ENCODE measurements at places on chromosomes 3 and 15.

- no peak for DNase-seq
Measured at GRCh38 chr3:188411750-188412149, 257.8 kb downstream of the LPP start.

- no peak for DNase-seq
Measured at GRCh38 chr3:67804578-67804977, 150.2 kb upstream of the SUCLG2 start.

DNA sequence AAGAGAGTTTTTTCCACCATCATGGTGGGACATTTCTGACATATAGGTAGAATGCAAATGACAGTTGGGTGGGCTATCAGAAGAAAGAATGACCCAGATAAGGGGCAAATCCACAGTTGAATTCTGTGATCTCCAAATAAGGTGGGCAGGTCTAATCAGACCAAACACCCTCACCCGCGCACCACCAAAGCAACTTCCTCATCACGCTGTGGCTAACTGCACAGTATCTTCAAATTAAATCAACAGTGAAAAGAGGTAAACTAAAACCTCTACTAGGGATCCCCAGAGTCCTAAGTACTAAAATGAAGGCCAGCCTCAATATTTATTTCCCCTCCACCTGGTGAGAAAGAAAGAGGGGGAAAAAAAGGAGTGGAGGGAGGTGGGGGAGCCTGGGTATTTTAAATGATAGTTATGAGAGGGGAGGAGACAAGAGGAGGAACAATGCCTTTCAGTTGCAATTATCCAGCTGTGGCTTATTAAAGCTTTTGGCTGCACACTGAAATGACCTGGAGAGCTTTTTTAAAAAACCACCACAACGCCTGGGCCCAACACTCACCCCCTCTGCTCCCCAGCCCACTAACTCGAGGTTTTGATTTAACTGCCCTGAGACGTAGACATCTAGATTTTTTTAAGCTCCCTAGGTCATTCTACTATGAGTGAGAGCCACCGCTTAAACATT, 61.0 kb downstream of the LRIG1 start:
- no peak for DNase-seq

DNA sequence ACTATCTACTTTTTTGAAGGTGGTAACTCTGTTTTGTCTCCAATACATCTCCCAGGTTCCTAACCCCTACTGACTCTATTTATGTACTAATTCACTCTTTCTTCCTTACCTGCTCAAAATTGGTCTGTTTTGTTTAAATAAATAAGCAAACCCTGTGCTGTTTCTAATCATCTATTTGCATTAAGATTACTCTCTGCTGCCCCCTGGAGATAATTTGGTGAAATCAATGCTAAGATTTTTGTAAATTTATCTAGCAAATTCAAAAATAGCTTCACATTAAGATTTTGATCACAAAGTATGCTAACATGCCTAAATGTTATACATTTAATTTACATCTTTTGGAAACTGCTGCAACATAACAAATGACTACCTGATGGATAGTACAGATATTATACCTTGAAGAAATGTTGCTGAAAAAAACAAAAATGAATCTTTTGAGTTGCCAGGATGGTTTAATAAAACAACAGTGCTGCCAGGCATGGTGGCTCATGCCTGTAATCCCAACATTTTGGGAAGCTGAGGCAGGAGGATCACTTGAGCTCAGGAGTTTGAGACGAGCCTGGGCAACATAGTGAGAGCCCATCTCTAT, 4.4 kb upstream of the CD200R1 start:
- DNase-seq: peak; percentile 56

- DNase-seq: no peak
Measured at GRCh38 chr3:24185738-24186384, 240.8 kb downstream of the NR1D2 start.

- no peak for DNase-seq
Measured at GRCh38 chr3:7973006-7973405, 528.6 kb upstream of the LMCD1 start.

- DNase-seq: no peak
Measured at GRCh38 chr15:70762469-70763119, 764 bp downstream of the UACA start.

DNA sequence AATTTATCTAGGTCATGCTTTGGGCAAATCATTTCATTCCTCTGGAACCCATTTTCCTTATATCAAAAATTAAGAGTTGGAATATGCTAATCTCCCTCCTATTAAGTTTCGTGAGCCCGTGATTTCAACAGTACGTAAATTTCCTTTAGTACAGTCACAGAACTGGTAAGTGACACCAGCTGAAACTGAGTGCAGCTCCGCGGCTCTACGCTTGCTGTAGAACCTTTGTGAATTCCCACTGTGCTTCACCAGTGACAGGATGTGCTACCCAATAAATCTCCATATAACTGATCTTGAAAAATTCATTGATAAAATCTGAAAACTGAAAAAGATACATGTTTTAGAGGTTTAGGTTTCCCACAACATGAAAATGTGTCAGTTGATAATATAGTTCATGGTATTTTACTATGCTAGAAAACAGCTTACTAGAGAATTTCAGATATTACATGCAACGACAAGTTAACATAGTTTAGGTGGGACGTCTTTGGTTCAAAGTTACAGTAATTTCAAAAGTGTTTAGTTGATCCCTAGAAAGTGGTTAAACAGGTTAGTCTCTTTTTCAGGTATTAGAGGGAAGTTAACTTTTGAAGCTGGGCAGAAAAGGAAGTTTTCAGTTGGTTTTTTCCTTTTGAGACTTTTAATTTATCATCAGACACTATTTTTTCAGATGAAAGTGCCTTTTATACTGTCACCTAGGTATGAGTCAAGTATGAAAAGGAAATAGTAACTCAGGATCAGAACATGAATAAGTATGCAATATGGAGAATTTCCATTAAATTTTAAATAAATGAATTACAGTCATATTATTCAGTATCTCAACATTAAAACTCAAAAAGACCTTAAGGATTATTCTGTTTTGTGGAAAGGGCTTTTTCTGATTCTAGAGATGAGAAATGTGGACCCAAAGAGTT, 57.0 kb downstream of the PPARG start:
- no peak for DNase-seq

DNA sequence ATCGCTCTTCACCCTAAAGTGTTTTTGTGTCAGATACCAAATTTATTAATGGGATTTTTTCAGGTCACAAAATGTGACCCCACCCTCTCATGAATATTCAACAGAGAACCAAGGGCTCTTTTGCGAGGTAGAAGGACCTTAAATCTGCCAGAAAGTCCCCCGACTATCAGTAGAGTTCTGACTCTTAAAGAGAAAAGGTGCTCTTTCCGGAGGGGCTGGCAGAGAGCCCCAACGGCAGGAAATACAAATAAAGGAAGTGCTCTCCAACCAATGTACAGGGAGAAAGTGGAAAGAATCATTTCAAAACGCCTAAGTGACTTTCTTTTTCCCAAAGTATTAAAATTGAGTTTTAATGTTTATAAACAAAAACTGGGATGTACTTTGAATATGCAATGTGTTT, 517.2 kb downstream of the FOXP1 start:
- peak; percentile 49 for DNase-seq

GRCh38 chr15:50106457-50106856, 12.6 kb downstream of the ATP8B4 start:
- no peak for DNase-seq

DNA sequence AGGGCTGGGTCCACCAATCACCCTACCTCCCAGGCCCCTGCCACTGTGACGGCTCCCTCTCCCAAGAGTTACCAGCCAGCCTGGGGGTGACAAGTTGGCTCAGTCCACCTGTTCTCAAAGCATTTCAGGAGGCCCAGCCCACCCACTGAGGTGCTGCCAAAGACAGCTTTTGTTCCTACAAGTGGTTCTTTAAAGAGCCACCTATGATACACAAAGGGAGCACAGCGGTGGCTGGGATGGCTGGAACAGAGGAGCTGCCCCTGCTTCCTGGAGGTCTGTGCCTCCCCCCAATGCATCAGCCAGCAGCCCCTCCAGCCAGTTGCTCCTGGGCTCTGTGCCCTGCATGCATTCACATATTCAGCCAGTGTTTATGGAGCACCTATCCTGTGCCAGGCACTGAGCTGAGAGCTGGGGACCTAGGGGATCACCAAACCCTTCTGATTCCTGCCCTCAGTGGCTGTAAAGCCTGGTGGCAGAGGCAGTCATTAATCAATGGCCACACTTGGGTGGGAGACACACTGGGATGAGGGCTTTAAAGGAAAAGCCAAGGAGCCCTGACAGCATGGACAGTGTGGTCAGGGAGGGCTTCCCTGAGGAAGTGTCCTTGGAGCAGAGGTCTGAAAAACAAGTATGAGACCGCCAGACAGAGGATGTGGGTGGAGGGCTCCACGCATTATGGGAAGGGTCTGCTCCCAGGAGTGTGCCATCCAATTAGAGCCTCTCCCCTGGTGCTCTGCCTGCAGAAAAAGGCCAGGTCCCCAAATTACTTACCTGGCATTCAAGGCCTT, 107.1 kb upstream of the LINGO1 start:
- DNase-seq: no peak

GRCh38 chr3:71039332-71039731, 544.2 kb downstream of the FOXP1 start:
- DNase-seq: peak; percentile 35

DNA sequence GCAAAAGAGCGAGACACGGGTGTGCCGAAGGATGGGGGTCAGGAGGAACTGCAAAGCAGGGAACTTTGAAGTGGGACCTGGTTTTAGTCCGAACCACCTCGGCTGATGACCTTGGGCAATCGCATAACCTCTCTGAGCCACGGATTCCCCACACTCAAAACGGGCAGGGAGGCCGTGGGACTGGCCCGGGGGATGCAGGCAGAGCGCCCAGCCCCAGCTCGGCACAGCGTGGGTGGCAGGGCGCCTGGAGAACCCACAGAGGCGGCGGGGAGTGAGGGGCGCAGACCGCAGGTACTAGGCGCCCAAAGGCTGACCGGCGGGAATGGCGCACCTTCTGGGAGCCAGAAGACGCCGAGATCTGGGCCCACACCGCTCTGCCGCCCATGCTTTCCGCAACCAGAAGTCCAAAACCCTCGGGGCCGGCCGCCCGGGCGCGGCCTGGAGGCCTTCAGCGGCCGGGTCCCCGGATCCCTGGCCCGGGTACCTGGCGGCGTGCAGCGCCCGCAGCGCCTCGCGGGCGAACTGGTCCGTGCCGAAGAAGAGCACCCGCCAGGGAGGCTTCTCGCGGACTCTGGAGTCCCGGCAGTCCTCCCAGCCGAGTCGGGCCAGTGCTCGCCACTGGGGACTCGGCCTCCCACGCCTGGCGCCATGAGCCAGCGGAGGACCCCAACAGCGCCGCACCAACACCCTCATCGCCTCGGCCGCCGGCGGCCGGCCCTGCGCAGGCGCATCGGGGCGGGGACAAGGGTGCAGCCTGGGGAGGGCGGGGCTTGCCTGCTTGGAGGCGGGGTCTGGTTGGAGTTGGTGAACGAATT, at the start of gene MTFMT:
TSS of gene MTFMT (minus strand) at position 719 of the 815 bp plus-strand sequence. CDS start at position 693, 26 bp downstream.
- peak; percentile 90 for DNase-seq

- no peak for DNase-seq
Measured at GRCh38 chr15:25786040-25786439, 77.1 kb downstream of the ATP10A start.

DNA sequence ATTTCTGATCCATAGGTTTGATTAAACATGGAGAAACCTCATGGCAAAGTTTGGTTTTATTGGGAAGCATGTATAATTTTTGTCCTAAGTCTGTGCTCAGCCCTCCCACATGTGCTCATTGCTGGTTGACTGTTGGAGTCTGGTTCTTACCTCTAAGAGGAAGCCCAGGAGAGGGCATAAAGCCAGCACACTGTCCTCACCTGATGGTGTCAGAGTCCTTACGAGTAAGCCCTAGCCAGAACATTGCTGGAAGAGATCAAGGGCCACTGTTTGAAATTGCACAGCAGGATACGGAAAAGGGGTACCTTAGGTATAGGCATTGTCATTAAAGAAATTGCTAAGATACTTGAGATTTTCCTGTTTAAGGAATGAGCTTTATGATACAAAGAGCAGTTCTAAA, 21.3 kb downstream of the MLH1 start:
- DNase-seq: no peak

GRCh38 chr3:66038726-66039589, at the start of gene MAGI1:
Gene MAGI1, minus strand, starts transcription at chr3:66038918. Its CDS starts 610 bp downstream, at chr3:66038308.
- no peak for DNase-seq

DNA sequence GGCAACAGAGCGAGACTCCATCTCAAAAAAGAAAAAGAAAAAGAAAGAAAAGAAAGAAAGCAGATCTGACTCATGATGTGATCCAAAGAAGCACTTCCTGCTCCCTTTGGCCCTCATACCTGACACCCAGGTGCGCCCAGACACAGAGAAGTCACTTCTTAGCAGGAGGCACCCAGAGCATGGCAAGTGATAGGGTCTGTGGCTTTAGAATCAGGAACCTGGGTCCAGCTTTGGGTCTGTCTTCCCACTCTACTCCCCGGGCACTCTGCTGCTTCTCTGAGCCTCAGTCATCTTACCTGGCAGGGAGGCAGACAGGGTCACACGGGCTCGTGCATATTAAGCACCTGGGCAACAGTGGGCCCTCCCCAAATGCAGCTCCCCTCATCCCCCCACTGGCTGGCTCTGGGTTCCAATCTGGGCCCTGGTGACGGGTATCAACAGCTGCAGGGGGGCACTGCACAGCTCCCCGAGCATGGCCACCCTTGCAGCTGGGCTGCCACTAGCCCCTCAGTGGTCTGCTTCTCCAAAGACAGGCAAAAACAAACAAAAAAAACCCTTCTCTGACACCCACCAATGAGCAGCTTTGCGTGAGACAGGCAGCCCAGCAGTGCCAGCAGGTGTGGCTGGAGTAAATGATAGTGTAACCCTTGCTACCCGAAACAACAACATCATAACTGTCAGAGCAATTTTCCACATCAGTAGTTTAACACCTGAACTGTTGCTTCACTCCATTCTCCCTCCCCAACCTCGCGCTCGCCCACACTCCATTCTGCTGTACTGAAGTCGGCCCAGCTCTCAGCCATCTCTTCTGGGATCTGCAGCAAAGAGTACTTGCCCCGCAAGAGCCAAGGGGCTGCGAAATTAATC, 99.8 kb downstream of the MEGF11 start:
- no peak for DNase-seq

DNA sequence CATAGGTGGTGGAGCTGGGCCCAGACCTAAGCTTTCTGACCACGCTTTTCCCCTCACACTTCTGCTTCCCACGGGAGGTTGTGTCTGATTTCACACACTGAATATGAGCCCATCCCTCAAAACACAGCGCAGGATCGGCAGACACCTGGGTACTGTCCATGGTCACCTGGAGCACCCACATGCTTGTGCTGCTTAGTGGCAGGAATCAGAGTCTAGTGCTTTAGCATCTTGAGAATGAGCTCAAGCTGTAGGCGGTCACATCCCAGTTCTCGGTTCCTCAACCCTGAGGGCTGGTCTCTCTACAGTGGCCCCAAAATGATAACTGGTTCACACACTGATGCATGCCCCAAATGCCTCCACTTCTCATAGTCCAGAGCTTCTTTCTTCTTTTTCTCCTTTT, 111.0 kb downstream of the SEMA5B start:
- no peak for DNase-seq

All from CD4-positive, alpha-beta T cell treated with Interleukin-6 at 100 ng/mL for 8 hours (primary cell).